ENCODE measurements at places on chromosomes 6 and 20.

GRCh38 chr6:164014346-164015087 lies 600.0 kb downstream of the QKI start:
- DNase-seq, result no peak

- DNase-seq, result no peak
Observed at GRCh38 chr6:74128536-74128935, 432.5 kb downstream of the CD109 start.

GRCh38 chr20:25242231-25242630 lies 5.7 kb upstream of the PYGB start:
- DNase-seq, result no peak

- no peak for DNase-seq
Observed at GRCh38 chr20:14521016-14521415, 183.6 kb upstream of the FLRT3 start.

- no peak for DNase-seq
Observed at GRCh38 chr6:3630258-3630835, 121.2 kb downstream of the PXDC1 start.
